ENCODE measurements at places on chromosomes 13 and 19.

- peak; percentile 40 for DNase-seq
These were observed 160.4 kb upstream of the SGCG start for GRCh38 chr13:23020246-23020843.

DNA sequence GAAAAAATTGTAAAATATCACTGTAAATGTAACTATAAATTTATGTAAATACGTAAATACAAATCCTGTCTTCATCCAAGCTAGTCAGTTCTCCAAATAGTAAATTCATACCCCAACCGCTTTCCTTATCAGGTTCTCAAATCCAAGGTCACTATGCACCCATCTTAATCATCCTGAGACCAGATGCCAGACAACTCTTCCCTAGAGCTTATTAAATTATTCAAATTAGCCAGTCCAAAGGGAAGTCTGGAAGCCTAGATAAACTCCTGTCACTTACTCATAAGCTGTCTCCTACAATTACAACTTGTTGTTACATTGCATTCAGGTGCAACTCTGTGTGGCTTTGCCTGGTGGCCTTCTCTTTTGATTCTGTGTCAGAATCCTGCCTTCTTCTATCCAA lies 836.1 kb upstream of the PCDH20 start:
- DNase-seq = no peak

- peak; percentile 72 for DNase-seq
These were observed 287.3 kb downstream of the COG6 start for GRCh38 chr13:39942552-39943273.

DNA sequence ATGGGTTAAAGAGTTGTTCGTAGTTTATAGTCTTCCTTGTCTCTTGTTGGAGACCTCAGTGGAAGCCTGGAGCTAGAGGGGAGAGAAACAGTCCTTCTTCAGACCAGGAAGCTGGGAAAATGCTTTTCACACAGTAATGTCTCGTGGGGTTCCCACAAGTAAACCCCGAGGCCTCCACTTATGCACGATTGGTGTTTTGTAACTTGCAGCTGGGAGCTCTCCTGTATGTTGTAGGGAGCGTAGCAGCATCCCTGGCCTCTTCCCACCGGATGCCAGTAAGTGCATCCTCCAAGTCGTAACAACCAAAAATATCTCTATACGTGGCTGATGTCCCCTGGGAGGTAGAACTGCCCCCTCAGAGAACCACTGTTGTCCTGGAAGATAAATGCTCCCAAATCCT lies 3.5 kb downstream of the CHAF1A start:
- DNase-seq = no peak

DNA sequence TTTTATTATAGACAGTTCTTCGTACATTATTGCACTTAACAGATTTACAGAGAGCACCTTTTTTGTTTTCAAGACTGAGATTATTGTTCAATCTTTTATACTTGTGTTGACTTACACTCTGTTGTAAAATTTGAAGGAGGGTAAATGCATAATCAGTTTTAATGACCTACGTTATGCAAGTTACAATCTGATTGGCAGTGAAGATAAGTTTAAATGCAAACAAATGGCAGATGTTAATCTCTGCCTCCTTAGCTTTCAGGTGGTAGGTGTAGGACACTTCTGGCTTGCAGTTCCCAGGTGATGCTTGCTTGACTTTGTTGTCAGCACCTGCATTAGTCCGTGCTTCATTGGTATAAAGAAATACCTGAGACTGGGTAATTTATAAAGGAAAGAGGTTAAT lies 424.9 kb downstream of the FGF9 start:
- DNase-seq = no peak

GRCh38 chr13:113630804-113631203 lies 27.2 kb downstream of the ATP4B start:
- no peak for DNase-seq

GRCh38 chr13:38141792-38142191 lies 207.9 kb upstream of the UFM1 start:
- peak; percentile 4 for DNase-seq

DNA sequence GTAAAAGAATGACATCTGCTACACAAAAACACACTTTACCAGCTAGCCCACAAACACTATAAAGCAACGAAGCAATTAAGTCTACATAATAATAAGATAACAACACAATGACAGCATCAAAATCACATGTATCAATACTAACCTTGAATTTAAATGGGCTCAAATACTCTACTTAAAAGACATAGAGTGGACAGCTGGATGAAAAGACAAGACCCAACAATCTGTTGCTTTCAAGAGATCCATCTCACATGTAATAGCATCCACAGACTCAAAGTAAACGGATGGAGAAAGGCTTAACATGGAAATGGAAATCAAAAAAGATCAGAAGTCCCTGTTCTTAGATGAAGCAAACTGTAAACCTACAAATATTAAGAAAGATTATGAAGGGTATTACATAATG lies 2175.9 kb downstream of the PCDH9 start:
- no peak for DNase-seq

- no peak for DNase-seq
These were observed 2.8 kb upstream of the B3GLCT start for GRCh38 chr13:31196992-31197391.

GRCh38 chr19:44723299-44723951 lies 24.5 kb downstream of the CEACAM16 start:
- DNase-seq = no peak

DNA sequence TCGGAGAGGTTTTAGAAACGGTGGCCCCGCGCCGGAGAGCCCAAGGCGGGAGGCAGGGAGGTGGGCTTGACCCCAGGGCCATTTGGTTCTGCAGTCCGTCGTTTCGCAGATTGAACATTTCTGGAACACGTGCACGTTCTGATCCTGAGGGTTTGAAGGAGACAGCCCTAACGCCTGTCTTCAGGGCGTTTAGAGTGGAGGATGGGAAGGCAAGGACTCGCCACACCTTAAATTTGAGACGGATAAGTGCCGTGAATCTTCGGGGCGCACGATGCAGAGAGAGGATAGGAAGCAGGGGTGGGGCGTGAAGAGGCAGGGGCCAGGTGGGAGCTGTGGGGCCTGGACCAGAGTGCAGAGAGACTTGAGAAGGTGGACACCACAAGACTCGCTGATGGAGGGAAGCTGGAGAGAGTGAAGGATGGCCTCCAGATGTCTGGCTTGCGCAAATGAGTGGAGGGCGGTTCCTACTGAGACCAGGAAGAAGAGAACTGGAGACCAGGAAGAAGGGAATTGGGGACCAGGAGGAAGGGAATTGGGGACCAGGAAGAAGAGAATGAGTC lies 804 bp upstream of the MIER2 start:
- DNase-seq = peak; percentile 11

DNA sequence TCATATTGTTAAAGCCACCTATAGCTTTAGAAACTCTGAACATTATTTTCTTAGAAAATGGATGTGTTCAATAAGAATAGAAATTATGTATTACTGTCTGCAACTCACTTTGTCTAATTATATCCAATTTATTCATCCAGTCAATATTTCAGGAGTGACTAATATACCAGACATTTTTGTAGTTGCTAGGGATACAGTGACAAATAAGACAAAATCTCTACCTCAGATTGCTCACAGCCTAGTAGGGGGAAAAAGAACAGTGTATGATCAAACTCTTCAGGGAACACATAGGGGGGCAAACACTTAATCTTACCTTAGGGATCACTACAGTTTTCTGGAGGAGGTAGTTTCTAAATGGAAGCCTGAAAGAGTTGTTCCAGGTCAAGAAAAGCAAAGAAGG lies 8.6 kb downstream of the BRCA2 start:
- peak; percentile 73 for DNase-seq

GRCh38 chr13:91661692-91662490 lies 263.5 kb downstream of the GPC5 start:
- DNase-seq = no peak

- no peak for DNase-seq
These were observed 795.3 kb downstream of the SLITRK1 start for GRCh38 chr13:83086948-83087347.

DNA sequence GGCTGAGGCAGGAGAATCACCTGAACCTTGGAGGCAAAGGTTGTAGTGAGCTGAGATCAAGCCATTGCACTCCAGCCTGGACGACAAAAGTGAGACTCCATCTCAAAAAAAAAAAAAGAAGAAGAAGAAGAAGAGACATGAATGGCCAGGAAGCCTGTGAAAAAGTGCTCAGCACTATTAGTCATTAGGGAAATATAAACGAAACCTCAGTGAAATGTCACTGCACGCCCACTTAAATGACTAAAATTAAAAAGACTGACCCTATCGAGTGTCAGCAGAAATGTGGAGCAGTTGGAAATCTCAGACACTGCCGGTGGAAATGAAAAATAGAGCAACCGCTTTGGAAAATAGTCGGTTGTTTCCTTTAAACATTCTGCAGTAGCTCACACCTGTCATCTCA lies 5.5 kb upstream of the TYROBP start:
- no peak for DNase-seq

GRCh38 chr13:74930402-74931165 lies 551.4 kb downstream of the TBC1D4 start:
- peak; percentile 72 for DNase-seq

GRCh38 chr13:32850316-32851052 lies 165.7 kb upstream of the KL start:
- peak; percentile 51 for DNase-seq

DNA sequence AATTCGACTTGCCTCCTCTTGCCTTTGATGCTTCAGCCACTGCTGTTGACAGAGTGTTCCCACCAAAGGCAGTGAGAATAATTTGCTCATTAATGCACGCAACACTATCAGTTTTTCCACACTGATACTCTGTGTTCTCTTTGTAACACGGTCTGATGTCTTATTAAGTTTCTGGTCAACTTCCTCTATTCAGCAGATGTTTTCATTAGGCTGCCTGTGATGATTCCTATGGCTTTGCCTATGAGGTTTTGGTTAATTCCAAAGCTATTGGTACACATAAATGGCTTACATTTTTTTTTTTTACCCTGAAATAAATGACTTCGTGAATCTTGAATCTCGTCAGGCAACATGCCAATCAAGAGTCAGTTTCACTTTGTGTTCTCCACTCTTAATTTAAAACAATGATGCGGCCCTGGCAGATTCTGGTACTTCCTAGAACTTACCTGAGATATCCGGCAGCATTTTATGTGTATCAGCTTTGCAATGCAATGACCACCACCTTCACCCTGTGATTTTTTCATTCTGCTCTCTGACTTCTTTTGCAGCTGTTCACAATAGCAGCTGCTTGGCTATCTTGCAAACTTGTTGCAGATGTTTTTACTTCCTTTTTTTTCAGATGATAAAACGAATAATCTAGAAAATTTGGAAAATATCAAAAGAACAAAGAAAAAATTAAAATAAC lies 27.5 kb upstream of the KL start:
- DNase-seq = peak; percentile 16

GRCh38 chr13:66700117-66700601 lies 530.0 kb downstream of the PCDH9 start:
- peak; percentile 3 for DNase-seq

- peak; percentile 75 for DNase-seq
These were observed 2.0 kb upstream of the SPACA6 start for GRCh38 chr19:51691074-51691583.

GRCh38 chr19:932648-933552 lies 7.1 kb downstream of the ARID3A start:
- DNase-seq = peak; percentile 79

- no peak for DNase-seq
These were observed 805 bp downstream of the ZNF461 start for GRCh38 chr19:36665832-36666231.

DNA sequence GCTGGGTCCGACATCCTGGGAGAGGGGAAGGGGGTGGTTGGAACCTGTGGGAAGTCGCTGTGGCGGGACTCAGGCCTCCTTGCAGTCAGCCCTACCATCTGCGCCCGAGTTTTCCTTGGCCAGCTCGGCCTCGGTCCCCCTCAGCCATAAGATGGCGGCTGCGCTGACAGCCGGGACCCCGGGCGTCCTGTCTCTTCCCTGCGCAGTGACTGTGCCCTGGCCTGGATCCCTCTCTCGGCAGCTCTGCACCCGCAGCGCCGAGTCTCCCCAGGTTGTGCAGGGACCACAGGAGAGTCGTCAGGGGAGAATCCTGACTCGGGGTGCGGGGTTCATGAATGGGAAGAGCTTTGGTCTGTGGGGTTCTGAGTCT lies 345 bp downstream of the ZNF257 start:
- DNase-seq = no peak

- no peak for DNase-seq
These were observed 8.1 kb upstream of the FFAR2 start for GRCh38 chr19:35439921-35440320.

DNA sequence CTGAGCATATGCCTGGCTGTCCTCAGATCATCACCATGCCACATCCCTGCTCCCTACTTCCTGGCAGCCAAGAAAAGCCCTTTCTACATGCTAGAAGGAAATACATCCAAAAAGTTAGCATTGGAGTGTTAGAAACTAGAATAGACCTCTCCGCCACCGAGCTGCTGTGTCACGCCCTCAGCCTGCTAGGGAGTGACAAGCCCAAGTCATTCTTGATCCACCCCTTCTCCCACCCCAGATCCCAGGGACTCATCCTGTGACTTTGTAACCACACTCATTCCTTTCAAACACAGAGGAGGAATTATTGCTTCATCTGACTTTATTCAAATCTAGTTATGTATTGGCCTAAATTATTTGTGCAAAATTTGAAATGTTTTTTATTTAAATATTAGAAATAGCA lies 45.3 kb downstream of the POLR1D start:
- DNase-seq = no peak

- DNase-seq = peak; percentile 48
These were observed 838 bp downstream of the PPP2R1A start for GRCh38 chr19:52190487-52191293.

DNA sequence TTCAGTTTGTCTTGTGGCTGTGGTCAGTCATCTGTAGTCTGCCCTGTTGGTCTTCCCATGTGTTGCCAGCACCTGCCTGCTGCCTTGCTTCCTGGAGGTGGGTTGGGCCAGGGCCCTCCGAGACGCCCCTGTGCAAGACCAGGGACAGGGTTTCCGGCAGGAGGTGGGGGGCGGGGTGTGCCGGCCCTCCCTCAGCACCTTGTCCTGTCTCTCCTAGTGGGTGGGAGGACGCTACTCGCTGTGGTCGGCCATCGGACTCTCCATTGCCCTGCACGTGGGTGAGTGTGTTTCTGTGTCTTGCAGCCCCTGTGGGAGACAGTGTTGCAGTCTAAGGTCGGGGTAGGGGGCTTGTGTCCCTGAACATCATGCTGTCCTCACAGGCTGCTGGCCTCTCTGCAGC lies 11.2 kb upstream of the PDCD2L start:
- DNase-seq = no peak

GRCh38 chr19:29544656-29545360 lies 19.0 kb downstream of the VSTM2B start:
- no peak for DNase-seq

- DNase-seq = no peak
These were observed 1132.4 kb downstream of the EFNB2 start for GRCh38 chr13:105403086-105403485.

Measured in fibroblast of skin of abdomen (primary cell).